Activated CD8-positive, alpha-beta memory T cell treated with anti-CD3 and anti-CD28 coated beads for 1 hour (primary cell): ENCODE measurements at places on chromosomes 6 and 20.
A peak's percentile ranks its signal among the peaks of the same experiment; 100 is the strongest.

DNA sequence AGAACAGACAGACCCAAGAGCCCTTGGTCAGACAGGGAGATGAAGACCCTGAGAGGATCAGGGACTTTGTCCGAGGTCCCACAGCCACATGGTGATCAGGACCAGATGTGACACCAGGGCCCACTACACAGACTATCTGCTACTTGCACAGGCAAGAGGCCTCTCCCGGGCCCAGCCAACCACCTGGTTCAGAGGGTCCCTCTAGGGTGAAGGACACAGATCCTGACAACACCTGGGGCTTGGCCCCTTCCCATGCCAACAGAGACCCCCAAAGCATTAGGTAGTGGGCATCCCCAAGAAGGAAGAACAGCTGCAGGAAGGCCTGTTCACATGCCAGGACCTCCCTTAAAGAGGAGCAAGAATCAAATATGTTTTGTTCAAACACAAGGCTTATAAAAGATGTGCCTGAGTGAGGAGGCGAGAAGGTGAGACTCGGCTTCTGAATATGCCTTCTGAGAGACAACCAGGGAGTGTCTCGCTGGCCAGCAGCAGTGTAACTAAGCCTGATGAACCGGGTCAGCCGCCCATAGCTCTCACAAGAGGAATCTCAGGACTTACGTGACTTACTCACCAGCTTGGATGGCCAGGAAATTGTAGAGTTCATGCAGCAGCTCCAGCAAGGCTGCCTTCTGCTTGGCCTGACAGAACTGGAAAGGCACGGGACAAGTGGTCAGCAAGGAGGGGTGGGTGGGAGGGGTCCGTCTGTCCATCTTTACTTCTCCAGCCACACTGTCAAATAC, 5.0 kb downstream of the LEMD2 start:
- DNase-seq = no peak

GRCh38 chr6:134819863-134820800, 129.8 kb downstream of the ALDH8A1 start:
- no peak for DNase-seq

GRCh38 chr6:25544833-25545232, 107.2 kb upstream of the SCGN start:
- no peak for DNase-seq

GRCh38 chr6:111774346-111774703, 98.9 kb downstream of the FYN start:
- no peak for DNase-seq

DNA sequence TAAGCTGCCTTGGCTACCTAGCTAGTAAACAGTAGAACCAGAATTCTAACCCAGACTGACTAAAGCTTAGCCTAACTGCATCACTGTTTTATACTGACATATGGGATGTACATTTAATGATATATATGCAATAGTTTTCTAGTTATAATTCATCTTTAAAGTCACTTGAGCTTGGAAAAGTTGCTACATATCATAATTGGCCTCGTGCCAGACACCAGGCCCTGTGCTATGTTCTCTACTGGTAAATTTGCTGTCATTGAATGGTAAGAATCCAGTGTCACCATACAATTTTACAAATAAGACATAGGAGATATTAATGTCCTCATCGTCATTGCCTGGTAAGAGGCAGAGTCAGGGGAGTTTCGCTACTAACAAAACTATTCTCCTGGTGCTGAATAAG, 396.8 kb downstream of the CDKAL1 start:
- DNase-seq = no peak

GRCh38 chr6:129032602-129033001, 149.7 kb downstream of the LAMA2 start:
- DNase-seq = no peak

- no peak for DNase-seq
Observed at GRCh38 chr6:24858177-24858653, 59.5 kb upstream of the ARMH2 start.

DNA sequence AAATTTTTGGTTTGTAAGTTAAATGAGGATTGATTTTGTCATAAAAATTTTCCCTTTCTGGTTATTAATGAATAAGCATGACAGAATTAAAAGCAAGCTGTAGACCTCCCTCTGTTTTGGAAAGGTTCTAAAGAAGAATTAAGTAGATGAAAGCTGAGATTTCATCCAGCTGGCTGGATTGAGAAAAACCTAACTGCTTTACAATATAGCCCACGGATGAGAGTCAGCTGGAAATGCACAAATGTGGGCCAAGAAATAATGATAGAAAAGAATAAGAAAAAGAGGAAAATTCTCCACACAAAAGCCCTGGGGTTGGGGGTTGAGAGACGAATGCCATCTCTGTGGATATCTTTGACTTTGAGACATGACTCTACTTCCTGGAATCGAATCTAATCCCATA, 631.6 kb downstream of the HDGFL1 start:
- DNase-seq = no peak

DNA sequence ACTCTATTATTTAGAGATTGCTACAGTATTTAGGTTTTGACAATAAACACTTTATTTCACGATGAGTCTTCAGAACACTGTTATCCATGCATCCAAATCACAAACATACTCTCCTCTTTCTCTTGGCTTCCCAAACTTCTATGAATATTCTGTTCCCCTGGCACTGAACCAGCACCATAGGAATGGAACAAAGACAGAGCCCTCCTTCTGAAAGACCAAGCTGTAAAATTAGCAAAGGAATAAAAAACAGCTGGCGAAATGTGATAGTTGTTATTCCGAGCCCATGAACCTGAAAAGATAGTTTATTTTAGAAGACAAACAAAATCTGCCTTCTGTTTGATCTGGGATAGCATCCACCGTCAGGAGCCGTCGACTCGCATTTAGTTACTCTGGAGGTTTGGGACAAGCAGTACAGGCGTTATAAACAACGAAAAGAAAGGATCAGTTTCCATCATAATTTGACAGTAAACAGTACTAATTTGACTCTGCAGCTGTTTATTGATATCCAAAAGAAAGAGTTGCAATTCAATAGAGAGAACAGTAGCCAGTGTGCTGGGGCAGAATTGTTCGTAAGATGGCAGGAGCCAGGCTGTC, 161.4 kb downstream of the CLIC5 start:
- no peak for DNase-seq

DNA sequence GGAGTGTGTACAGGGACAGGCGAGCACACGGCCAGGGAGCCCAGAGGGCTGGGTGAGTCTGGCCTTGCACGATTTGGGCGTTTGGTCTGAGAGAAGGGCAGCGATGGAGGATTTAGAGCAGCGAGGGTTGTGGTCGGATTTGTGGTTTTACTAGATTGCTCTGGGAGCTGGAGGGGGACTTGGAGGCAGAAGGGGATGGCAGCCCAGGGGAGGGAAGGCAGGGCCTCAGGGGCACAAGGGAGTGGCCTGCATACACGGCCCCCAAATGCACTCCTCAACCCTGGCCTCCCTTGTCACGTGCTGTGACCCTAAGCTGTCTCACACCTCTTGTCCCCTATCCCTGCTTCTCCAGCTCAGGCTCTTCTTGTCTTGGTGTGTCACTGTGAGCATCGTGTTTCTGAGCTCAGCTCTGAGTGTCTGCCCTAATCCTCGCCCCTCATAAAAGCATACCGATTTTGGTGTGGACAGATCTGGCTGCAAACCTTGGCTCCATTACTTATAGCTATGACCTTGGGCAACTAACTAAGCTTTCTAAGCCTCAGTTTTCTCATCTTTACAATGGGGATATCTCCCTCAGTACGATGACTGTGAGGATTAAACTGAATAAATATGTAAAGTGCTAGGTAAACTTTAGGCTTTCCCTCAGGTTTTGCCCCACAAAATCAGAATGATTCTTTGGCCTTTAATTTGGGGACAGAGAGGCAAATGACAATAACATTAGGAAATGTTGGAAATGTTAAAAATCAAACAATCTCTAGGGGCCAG, 120.1 kb upstream of the ARMC2 start:
- DNase-seq = no peak

DNA sequence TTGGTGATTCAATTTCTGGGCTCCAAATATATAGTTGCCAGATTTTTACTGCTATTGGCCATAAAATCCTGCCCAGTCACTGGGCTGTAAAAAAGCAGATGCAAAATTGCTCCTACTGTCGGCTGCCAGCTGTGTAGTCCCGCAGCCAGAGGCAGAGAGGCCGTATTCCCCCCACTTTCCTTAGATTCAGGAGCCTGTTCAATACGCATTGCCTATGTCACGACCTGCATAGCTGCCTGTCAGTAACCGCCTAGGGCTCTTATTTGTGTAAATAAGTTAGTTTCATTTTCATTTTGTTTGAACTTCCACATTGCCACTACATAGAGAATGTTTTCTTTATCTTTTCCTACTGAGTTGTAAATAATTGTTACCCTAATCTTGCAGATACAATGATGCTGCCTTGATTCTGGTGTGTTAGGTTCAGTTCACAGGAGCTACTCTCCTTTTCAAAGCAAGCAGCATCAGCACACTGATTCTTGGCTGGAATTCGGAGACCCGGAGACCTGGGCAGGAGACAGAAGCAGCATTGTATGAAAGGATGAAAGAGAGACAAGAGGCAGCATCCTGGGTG, 46.0 kb upstream of the UST start:
- no peak for DNase-seq

DNA sequence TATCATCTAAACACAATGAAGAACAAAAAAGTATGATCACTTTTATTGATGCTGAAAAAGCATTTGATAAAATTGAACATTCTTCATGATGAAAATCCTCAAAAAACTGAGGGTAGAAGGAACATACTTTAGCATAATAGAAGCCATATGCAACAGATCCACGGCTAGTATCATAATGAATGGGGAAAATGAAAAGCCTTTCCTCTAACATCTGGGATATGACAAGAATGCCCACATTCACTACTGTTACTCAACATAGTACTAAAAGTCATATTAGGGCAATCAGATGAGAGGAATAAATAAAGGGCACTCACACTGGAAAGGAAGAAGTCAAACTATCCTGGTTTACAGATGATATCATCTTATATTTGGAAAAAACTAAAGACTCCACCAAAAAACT, 256.6 kb downstream of the RFPL4B start:
- DNase-seq = no peak

- no peak for DNase-seq
Observed at GRCh38 chr6:25150031-25150430, 129.1 kb upstream of the CARMIL1 start.

DNA sequence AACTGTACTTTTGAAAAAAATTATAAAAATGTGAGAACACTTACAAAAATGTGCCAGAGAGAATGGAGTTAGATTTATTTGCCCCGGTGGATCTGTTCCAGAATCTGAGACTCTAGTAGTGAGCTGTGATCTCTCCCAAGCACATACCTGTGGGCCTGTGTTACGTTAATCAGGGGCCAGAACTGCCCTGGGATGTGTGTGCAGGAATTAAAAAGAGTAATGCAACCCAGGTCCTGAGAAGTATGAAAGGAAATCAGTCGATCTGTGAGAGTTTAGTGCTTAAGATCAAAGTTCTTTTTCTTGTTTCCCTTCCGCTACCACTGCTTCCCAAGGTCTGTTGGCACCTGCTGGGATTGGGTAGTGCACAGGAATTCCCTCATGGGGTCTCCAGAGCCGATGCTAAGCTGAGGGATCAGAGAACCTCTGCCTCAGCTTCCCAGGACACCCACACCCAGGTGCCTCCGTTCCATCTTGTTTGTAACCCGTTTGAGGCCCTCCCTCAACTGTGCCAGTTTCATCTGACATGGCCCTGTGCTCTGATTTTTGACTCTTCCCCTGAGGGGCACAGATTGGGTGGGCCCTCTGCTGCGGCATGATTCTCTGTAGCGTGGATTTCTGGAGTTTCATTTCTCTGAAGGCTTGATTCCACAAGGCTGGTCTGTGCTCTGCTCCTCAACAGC, 87.7 kb downstream of the RREB1 start:
- no peak for DNase-seq

- DNase-seq = peak; percentile 16
Observed at GRCh38 chr20:52410182-52410647, 218.6 kb upstream of the ZFP64 start.

DNA sequence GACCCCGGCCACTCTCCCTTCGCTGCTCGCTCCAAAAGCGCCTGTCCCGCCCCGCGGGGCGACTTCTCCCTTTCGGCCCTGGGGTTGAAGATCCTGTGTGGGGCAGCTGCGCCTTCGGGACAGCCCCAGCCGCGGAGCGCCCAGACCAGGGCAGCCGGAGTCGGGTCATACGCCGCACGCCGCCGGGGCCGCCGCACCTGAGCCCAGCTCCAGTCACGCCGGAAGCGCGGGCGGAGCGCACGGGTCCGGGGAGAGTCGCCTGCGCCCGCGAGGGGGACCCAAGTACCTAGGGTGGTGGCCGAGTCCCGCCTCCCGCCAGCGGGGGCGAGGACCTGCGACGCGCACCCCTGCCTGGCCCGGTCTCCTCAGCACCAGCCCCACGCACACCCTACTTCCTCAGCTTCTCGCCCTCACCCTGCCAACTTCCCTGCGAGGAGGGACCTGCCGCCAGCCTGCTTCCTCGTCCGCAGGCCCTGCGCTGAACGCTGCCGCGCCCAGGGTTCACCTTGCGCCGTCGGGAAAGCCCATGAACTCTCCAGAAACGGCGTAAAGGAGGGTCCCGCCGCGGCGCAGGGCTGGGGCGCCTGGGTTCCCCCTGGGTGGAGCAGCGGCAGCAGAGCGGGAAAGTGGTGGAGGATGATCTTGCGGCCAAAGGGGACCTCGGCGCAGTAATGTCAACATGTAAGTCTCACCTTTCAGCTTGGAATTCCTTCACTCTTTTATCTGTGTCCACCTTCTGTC, at the start of gene ADGRG6:
Gene ADGRG6, plus strand, starts transcription at position 357 of the 741 bp plus-strand sequence. Its CDS starts 323 bp downstream, at position 680.
- DNase-seq = peak; percentile 12

GRCh38 chr20:47209982-47210381, 146.5 kb downstream of the ZMYND8 start:
- DNase-seq = no peak

DNA sequence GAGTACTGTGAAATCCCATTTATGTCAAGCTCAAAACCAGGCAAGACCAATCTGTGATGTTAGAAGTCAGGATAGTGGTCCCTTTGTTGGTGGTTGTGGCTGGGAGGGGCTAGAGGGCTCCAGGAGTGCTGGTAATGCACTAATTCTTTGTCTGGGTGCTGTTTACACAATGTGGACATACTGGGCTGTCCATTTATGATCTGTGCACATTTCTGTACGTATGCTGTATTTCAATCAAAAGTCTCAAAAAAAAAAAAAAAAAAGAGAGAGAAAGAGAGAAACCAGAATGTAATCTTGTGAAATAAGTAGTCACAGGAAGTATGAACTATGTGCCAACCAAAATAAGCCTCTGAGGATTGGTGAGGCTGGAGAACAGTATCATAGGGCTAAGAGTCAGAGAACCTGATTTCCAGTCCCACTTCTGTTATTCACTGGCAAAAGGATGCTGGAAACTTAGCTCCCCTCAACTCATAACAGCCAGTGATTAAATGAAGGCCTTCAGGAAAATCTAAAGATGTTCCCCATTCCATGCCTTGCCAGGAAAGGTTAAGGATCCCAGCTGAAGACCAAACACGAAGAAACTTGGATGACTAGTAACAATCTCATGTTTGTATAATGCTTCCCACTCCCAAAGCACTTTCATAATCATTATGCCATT, 19.6 kb upstream of the TRAM2 start:
- DNase-seq = no peak

GRCh38 chr6:152746172-152746553, 4.4 kb upstream of the VIP start:
- DNase-seq = no peak

- no peak for DNase-seq
Observed at GRCh38 chr6:67667637-67668422, 967.3 kb upstream of the ADGRB3 start.

- DNase-seq = no peak
Observed at GRCh38 chr20:45861221-45862075, 4.0 kb downstream of the ZSWIM3 start.
